ENCODE measurements at places on chromosomes 1 and 21.

- DNase-seq = no peak
These were observed 14.9 kb downstream of the AK2 start for GRCh38 chr1:33021567-33022431.

GRCh38 chr21:45326169-45326851, 38.6 kb upstream of the POFUT2 start:
- no peak for DNase-seq

DNA sequence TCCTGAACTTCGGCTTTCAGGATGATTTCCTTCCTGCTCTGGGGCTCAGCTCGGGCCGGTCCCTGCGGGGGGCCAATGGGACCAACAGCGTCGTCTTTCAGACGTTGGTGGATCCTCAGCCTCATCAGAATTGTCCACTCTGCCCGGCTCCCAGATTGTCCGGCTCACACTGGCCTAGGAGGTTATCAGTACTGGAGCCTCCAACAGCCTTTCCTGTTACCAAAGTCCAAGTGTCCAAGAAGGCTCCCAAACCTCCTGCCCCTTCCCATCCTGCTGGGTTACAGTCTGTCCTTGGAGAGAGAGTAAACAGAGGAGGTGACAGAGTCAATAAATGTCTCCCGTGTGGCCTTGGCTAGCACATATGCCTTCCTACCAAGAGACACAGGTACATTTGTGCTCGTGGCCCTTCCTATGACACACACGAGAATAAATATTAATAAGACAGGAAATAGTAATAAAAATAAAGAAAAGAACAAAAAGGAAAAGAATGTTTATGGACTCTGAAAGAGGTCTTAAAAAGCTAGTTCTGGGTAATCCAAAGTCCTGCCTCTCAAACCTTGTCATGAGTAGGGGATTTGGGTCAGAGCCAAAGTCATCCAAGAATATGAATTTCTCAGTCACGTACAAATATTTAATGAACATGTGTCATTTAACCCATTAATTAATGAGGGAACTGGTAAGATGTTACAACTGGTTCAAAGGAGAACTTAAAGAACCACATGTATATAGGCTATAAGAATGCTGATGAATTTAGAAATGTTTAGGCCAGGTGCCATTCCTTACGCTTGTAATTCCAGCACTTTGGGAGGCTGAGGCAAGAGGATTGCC, 80.8 kb upstream of the SLC2A1 start:
- no peak for DNase-seq

GRCh38 chr1:93025572-93025971, 53.5 kb upstream of the MTF2 start:
- peak; percentile 22 for DNase-seq

- no peak for DNase-seq
These were observed 11.4 kb downstream of the HLX start for GRCh38 chr1:220890602-220891001.

DNA sequence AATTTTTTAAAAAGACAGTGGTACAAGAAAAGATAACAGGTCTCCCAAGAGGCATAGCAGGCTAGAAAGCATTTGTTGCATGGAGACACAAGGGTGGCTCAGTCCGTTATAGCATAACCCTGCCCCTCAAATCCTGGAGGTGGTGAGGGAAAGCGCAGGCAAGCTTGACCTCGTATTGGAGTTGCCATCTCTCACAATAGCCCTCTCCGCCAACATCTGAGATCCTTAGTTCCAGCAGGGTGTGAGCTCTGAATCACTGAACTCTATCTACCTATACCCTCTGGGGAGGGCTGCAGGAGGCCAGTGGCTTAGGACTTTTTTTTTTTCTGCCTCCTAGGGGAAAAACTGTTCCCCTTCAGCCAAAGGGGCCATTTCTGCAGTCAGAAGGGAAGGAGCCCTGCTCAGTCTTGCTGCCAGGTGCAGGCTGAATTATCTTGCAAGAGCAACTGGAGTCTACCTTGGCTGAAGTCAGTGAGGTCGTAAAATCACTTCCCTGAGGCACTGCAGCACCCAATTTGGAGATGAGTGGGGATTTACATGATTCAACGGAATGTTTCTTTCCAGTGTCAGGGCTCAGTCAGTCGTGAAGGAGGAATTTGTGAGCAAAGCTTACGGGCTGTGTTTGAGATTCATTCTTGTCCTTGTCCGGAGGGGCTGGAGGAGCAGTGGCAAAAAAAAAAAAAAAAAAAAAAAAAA, 17.2 kb upstream of the C8A start:
- no peak for DNase-seq
